ENCODE measurements at places on chromosomes 11 and 22.

DNA sequence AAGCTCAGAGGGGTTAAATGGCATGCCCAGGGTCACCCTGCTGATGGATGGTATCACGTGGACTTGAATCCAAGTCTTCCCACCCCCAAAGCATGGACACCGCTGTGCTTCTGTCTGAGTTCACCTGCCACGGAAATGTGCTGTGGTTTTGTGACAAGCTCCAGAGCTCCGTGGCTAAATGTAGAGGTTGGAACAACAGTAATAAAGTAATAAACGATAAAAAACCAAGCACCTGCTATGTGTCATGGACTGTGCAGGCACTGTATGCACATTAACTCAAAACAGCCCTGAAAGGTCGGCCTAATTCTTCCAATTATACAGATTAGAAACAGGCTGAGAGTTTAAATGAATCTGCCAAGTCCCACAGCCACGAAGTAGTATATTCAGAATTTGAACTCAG, 182.1 kb upstream of the NAV2 start:
- DNase-seq = no peak

DNA sequence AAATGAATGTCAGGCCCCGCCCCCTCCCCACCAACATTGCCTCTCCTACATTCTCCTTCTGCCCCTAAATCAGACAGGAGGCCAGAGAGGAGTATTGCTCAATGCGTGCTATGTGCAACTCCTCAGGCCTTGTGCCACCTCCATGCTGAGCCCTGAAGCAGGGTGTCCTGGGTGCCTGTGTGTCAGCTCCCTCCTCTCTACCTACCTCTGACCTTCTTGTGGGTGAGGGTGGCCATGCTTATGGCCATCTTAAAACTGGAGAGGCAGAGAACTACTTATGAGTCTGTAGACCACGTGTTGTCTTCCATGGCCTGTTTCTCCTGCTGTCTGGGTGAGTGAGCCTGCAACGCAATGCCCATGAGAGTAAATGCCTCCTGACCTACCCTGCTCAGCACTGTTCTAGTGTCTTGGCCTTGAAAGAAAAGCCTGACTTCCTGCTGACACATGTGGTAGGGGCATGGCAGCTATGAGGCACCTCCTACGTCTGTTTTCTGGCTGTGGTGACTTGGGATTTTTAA, 10.5 kb downstream of the MCAM start:
- no peak for DNase-seq

DNA sequence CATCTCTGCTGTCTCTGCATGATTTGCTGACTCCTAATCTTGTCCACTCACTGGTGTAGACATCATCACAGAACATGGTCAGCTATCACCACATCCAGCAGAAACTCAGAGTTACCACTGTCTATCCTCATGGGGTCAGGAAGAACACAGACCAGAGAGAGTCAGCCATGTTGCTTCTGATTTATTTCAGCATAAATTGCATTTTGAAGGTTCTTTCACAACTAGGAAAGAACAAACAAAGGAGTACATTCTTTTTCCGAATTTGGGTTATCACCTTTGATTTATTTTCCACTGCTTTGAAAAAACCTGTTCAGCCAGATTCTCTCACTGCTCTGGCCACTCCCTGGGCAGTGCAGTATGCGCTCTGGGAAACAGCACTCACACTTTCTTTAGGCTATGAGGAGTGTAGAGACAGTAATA, 172.0 kb upstream of the MTMR2 start:
- no peak for DNase-seq

- no peak for DNase-seq
These were observed 94.1 kb downstream of the MPPED1 start for GRCh38 chr22:43505896-43506295.

Data from Right ventricle myocardium superior (tissue), 1 donor.